ENCODE measurements at places on chromosomes 4 and X.

- no peak for DNase-seq
Observed at GRCh38 chrX:773292-774025, 142.9 kb downstream of the SHOX start.

DNA sequence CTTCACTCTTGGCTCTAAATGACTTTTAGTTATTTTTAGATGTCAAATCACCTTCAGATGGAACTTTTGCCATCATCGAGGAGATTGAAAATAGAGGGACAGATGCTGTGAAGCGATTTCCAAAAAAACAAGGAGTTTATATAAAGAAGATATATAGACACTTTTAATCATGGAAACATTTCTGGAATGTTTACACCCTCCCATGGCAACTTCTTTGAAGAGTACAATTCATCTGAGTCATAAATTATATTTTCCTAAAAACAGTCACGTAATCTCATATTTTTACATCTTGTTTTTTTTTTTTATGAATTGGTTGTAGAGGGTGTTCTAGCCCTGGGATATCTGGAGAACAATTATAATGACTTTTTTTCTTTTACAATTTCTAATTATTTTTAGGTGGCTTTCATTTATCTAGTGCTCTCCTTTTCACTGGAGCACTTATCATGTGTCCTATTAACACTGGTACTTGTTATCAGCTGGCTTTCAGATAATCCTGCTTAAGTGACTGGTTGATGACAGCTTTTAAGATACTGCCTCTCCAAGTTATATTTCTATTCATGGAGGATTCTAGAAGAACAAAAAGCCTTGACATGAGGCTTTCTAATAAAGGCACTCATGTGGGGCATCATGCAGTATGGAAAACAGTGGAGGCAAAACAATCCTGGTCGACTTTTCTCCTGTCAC, 24.9 kb downstream of the PCDH7 start:
- no peak for DNase-seq

DNA sequence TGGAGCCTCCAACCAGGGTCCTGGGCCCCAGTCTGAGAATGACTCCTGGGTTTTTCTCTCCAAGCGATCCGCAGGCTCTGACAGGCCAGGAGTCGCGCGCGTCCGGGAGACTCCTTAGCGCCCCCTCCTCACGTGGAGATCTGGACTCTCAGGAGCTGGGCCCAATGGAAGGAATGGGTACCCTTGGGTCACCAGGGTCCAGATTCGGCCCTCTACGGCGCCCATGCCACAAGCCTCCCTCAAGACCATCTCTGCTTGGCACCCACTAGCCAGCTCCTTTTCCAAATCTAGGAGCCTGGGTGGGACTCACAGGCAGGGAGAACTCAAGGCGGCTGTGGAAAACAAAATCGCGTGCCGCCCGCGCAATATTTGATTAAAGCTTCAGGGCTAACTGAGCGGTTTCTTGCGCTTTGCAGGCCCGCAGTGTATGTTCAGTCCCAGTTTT, 7.1 kb downstream of the HAND2 start:
- DNase-seq = no peak

- no peak for DNase-seq
Observed at GRCh38 chrX:23726191-23726590, 16.9 kb downstream of the ACOT9 start.

- no peak for DNase-seq
Observed at GRCh38 chr4:153729895-153730294, 29.9 kb downstream of the RNF175 start.

- DNase-seq = no peak
Observed at GRCh38 chrX:23822397-23822796, 39.4 kb downstream of the SAT1 start.

GRCh38 chr4:172270397-172270796, 457.2 kb downstream of the GALNTL6 start:
- no peak for DNase-seq

DNA sequence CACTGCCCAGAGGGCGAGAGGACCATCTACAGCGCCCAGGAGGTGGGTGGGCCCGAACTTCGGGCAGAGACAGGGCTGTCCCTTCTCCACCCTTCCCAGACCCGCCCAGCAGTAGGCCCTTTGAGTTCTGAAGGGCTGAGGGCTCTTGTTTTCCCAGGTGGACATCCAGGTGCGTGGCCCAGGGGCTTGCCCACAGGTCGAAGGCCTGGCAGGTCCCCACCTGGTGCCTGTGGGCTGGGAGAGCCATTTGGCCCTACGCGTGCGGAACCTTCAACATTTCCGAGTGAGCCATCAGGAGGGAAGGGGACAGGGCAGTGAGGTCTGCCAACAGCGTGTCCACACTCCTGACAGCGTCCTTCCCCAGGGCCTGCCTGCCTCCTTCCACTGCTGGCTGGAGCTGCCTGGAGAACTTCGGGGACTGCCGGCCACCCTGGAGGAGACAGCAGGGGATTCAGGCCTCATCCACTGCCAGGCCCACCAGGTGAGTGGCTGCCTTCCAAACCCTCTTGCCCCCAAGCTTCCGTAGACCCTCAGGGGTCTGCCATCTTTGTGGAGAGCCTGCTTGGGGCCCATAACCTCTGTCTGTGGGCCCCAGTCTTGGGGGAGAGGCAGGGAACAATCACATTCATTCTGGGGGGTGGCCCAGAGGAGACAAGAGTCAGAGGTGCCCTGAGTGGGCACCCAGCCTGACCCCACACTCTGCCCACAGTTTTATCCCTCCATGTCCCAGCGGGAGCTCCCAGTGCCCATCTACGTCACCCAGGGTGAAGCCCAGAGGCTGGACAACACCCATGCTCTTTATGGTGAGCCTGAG, 6.8 kb downstream of the PLXNB3 start:
- no peak for DNase-seq

- no peak for DNase-seq
Observed at GRCh38 chrX:40945361-40945713, 139.9 kb upstream of the USP9X start.

DNA sequence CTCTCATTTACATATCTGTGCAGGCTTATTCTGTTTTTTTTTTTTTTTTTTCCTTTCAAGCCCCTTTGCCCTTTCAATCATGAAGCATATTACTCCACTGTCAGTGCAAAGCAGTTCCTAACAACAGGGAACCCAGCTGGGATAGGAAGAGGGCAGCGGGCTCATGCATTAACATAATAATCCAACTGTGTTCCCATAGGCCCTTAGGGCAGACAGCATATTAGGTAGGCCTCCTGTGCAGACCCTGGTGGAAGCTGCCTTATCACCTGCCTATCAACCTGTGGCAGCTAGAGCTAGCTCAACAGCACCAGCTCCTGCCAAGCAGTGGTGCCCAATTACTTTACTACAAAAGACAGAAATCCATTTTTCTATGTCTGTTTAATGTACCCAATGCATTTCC, 49.3 kb downstream of the SLC10A7 start:
- no peak for DNase-seq

- no peak for DNase-seq
Observed at GRCh38 chr4:174669270-174669669, 147.0 kb upstream of the HPGD start.
